ENCODE measurements at places on chromosomes 11 and 22.

- DNase-seq, result no peak
Observed at GRCh38 chr22:30881361-30882183, 87.0 kb downstream of the MORC2 start.

GRCh38 chr22:26565889-26566288 lies 24.0 kb downstream of the TPST2 start:
- DNase-seq, result no peak

GRCh38 chr11:4637662-4638047 lies 378 bp downstream of the OR51D1 start:
- DNase-seq, result no peak

GRCh38 chr22:42920101-42920820 lies 63.2 kb upstream of the ARFGAP3 start:
- no peak for DNase-seq

DNA sequence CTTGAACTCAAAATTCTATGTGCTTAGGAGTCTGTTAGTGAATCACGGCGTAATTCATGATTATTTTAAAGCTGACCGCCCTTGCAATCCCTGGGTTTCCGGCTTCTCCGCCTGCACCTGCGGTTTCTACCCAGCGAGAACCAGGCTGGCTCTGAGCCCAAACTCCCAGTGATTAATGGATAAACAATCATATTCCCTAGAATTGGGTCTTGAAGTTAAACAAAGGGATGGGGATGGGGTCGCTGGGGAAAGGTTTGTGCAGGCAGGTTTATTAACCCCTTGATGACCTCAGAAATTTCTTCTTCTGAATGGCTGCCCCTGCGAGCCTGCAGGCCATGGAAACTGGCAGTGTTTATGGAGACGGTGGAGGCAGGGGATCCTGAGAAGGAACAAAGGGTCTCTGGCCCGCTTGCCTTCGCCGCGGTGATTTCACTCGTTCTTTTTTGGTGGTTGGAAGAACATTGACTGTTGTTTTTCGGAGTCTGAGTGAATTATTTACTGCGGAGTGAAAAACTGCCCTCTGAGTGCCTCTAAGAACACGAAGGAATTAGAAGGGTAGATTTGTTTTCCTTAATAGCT lies 1000.3 kb downstream of the BRD1 start:
- DNase-seq, result no peak

DNA sequence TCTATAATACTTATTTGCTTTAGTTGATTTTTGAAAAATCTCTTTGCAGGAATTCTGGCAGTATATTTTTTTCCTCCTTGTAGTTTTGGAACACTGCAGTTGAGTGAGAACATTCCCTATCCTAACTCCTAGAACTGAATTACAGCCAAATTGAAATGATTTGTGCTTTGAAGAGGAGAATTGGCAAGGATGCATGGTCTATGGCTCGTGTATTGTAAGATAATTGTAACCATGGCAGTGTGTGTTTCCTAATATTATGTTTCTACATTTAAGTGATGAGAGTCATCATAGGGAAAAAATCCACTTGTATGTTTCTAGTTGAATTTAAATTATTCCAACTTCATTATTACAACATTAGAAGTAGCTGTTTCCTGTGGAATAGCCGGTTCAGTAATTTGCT lies 80.9 kb upstream of the MYO18B start:
- no peak for DNase-seq

DNA sequence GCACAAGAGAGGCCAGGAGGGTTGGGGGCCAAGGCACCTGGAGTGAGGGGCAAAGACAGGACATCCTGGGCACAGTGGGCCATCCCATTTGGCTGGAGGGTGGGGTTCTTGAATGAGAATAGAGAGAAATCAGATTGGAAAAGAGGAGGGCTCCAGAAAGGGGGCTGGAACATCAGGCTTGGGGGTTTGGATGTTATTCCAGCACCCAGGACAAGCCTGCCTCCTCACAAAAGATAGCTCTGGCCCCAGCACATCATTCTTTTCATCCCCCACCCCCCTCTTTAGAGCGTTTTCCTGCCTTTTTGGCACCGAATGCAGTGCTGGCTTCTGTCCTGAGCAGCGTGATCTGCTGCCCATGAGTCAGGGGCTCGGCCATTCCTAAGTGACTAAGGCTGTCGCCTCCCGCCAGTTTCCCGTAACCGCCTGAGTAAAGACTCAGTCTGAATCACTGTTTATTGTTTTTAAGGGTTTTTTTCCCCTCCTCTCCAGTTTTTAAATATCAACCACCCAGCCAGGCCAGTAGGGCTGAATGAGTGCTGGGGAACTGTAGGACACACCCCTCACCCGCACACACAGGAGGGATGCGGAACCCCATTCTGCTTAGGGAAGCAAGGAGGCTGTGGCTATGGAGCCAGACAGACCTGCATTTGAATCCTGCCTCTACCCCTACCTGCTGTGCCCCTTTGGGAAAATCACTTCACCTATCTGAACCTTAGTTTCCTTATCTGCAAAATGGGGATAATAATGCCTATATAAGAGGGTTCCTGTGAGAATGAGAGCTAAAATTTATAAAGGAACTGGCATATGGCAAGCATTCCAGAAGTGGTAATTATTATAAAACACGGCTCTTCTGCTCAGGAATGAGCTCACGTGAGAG lies 32.4 kb upstream of the NAV2 start:
- no peak for DNase-seq

- no peak for DNase-seq
Observed at GRCh38 chr11:14423633-14424032, 64.7 kb upstream of the RRAS2 start.

DNA sequence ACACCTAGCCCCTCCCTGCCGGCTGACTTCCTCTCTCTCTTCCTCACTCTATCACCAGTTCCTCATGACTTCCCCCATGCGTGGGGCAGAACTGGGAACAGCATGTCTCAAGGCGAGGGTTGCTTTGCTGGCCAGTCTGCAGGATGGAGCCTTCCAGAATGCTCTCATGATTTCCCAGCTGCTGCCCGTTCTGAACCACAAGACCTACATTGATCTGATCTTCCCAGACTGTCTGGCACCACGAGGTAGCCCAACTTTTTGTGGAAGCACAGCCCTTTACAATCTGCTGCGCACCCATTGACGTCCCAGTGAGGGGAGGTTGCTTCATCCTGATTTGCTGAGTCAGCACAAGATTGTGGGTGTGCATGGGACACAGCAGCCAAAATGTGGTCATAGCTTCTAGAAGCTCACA lies 8.6 kb downstream of the TCN2 start:
- DNase-seq, result no peak

- DNase-seq, result no peak
Observed at GRCh38 chr11:113730887-113731726, 25.0 kb upstream of the TMPRSS5 start.

GRCh38 chr22:44850946-44851345 lies 98.6 kb downstream of the ARHGAP8 start:
- DNase-seq, result no peak

- DNase-seq, result peak; percentile 47
Observed at GRCh38 chr11:106087815-106088435, 10.5 kb downstream of the AASDHPPT start.

DNA sequence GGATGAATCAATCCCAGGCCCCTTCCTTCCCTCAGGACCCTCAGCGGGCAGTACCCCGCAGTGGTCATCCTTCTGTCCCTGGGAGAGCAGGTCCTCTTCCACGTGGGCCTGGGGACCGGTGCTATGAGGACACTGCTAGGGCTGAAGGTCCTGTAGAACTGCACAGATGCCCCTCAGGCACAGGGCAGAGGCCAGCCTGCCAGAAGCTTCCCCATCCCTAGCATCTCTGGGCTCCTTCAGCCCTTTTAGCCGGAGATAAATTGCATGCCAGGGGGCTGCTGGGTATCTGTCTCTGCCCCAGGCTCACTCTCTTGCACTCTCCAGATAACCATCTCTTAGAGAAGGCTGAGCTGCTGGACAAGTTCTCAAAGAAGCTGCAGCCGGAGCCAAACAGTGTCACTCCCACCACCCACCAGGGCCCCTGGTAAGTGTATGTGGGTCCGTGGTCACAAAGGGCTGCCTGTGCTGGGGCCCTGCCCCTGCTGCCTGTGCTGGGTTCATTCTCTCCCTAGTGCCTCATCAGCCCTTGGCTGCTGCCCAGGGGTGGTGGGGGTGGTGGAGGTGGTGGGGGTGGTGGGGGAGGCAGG lies 2.3 kb downstream of the ATG16L2 start:
- no peak for DNase-seq

GRCh38 chr11:105719073-105719822 lies 109.4 kb downstream of the GRIA4 start:
- DNase-seq, result no peak

GRCh38 chr11:119030029-119030328 lies 698 bp downstream of the SLC37A4 start:
- no peak for DNase-seq

GRCh38 chr11:47329987-47330931 lies 22.2 kb downstream of the MYBPC3 start:
- no peak for DNase-seq

DNA sequence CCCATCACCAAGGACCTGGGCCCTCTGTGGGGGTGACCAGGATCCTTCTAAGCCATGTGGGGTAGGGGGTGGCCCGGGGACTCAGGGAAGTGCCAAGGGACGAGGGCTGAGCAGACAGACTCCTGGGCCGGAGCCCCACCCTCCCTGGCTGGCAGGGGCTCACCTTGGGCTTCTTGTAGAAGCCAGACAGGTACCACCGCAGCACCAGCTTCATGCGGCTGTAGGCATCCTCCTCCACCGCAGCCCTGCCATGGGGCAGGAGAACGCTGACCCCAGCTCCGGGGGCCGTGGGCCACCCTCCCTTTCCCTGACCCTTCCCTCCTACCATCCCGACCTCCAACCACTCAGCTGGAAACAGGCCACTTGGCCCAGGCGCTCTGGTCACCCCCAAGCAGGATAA lies 45.9 kb upstream of the CARS1 start:
- DNase-seq, result no peak

GRCh38 chr11:73566977-73567755 lies 30.7 kb downstream of the FAM168A start:
- DNase-seq, result no peak

DNA sequence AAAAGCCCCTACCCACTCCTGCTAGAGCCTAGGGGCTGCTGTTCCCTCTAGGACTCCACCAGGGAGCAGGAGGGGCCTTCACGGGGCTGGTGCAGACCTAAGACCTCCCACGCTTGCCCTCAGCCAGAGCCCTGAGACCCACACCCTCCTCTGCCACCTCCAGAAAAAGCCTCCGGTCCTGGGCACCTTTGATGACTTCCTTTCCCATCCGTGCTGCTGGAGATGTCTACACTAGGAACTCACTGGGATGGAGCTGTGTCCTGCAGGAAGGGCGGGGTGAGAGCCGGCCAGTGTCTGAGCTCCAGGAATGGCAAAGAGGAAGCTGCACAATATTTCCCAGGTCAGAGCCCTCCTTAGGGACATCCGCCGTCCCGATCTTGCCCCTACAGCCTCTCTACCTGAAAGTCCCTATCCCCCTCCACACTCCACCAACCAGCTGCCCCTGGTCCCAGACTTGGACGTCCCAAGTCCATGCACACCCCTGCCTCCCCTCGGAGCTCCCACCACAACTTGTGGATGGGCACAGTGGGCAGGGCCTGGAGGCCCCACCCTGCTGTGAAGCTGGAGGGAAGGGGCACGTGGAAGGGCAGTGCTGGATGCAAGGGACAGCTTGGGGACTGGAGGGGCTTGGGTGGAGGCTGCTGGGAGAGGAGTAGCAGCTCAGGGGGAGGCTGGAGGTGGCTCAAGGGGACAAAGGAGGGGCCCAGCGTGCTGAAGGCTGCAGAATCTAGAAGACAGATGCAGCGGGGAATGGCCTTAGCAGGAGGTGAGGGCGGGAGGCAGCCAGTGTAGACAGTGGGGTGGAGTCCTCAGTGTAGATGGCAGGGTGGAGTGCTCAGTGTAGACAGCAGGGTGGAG lies 13.5 kb upstream of the LRP5 start:
- no peak for DNase-seq

DNA sequence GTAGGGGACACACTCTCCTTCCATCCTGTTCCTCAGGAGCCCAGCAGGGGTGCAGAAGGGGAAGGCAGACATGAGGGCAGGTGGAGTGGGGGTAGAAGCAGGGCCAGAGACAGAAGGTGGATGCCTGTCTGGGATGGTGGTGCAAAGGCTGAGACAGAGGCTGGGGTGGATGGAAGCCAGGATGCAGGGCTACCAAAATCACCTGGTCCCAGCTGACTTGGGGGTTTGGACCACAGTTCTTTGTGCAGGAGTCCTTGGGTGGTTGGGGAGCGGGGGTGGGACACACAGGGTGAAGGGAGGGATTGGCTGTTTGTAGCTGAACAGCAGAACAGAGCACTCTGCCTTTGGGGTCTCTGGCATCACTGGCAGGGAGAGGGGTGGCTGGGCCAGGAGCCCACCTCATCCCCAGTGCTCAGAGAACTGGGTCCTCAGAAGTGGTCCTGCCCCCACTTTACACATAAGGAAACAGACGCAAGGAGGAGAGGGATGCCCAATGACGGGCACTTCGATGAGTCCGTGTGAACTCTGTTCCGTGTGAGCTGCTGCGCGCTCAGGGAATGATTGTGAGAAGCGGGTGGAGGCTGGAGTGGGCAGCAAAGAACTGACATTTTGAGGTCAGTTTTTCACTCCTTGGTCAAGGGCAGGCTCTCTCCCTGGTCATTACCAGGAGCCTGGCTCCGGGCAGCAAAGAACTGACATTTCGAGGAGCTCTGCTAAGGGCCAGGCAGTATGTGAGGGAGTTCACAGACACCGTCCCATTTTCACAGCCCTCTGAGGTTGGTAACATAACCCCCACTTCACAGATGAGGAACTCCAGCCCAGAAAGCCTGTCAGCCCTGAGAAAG lies 1.9 kb downstream of the TAGLN start:
- DNase-seq, result no peak
